ENCODE measurements at places on chromosomes 1 and 21.

GRCh38 chr1:162305969-162306368, 70.7 kb downstream of the SPATA46 start:
- DNase-seq: no peak

- no peak for DNase-seq
Measured at GRCh38 chr1:211638246-211638645, 37.2 kb downstream of the NEK2 start.

DNA sequence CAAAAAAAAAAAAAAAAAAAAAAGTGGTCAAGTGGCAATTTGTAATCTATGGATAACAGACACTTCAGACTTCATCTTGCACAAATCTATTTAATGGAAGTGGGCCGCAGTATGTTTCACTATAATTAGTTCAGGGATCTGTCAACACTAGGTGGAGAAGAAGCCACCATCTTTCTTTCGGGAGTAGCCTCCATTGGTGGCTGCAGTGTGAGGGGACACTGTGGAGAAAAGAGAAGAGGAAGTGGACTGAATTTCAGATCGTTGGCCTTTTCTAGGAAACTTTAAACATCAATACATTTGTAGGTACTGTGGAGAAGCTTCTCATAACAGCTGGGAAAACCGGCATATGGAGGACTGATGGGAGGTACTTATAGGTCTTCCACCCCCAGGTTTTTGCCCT, 8.0 kb upstream of the ELAPOR1 start:
- DNase-seq: no peak

DNA sequence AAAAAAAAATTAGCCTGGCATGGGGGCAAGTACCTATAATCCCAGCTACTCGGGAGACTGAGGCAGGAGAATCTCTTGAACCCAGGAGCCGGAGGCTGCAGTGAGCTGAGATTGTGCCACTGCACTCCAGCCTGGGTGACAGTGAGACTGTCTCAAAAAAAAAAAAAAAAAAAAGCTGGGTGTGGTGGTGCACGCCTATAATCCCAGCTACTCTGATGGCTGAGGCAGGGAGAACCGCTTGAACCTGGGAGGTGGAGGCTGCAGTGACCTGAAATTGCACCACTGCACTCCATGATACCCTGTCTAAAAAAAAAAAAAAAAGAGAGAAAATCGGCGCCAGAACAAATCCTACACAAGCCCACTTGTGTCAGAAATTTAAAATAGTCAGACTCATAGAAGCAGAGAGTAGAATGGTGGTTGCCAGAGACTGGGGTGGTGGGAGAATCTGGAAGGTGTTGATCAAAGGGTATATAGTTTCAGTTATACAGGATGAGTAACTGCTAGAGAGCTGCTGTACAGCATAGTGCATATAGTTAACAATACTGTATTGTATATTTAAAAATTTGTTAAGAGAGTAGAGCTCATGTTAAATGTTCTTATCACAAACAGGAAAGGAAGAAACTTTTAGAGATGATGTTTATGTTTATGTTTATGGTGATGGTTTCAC, 9.6 kb downstream of the DIP2A start:
- no peak for DNase-seq

DNA sequence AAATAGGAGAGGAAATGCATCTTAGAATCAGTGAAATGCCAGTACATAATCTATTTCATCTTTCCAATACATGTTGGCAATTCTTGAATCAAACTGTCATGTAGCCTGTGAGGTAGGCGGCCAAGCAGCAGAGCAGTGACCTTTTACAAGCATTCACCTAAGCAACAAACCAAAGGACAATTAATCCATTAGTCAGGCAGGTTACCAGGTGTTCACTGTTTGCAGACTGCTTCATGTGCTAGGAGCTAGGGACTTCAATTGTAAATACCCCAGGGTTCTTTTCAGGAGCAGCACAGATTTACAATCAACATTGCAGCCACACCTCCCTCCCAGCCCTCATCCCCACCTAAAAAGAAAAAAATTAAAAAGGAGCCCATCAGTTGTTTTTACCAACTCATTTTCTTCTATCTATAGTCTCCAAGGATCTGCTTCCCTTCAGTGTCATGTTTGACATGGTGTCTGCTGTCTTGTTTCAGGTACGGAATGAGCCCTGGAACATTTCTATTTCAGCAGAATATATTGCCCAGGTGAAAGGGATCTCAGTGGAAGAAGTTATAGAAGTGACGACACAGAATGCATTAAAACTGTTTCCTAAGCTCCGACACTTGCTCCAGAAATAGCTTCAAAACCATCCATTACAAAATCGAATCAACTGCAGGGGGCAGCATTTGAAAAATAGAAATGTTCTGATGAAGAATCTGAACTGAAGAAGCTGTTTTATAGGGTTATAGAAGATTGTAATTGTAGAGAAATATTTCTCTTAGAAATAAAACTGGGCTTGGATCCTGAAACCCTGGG, 23.0 kb downstream of the TATDN3 start:
- peak; percentile 56 for DNase-seq

DNA sequence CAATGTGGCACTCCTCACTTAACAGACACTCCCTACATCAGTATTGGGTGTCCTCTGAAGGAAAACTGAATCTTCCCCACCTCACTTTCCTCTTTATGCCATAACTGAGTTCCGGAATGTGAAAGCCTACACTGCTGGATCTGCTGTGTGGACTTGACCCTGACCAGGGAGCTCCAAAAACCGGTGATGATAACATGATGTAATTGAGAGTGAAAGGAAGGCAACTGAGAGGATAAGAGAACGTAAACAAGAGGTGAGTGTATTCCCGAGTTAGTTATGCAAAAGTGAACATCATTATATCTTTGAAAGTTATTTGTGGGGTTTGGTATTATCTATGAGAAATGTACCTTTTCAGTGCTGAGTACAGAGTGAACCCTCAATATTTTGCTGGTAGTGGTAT, 1794.8 kb downstream of the MRPL39 start:
- no peak for DNase-seq

DNA sequence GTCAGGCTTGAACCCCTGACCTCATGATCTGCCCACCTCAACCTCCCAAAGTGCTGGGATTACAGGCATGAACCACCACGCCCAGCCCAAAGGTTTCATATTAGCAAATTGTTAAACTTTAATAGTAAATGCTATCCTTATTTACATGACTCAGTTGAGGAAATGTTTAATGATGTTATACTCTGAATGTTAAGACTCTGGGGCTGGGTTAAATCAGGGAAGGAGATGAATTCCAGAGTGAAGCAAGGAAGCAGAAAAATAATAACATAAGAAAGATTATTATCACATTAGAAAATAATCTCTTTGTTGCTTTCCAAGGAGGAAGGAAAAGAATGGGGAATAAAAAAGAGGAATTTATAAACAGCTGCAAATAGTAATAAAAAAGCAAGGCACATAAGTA, 105.3 kb downstream of the PTGS2 start:
- DNase-seq: no peak

- DNase-seq: no peak
Measured at GRCh38 chr1:210332719-210333398, 4.2 kb downstream of the HHAT start.

- no peak for DNase-seq
Measured at GRCh38 chr21:21019681-21020080, 21.5 kb downstream of the NCAM2 start.

GRCh38 chr1:233394860-233395717, 67.6 kb downstream of the MAP3K21 start:
- DNase-seq: peak; percentile 80

DNA sequence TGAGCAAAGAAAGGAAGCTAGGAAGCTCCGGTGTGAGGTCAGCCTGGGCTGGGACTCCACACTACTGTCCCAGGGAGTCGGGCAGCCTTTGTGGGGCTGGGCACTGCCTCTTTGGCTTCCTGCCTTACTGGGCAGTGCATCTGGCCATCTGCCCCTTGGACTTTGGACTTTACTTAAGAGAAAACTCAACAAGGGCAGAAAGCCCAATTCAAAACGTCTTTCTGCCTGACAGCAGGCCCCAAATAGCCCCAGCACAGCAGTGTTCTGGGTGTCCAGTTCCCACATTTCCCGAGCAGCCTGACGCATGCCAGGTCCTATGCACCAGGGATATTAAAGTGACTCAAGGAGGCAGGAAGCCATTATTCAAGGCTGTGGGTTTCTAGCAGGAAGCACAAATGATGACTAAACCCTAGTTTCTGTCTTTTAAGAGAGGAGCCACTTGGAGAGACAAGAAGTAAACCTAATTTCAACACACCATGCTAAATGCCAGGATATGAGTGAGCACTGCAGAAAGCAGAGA, 37.9 kb upstream of the EDEM3 start:
- DNase-seq: peak; percentile 78

DNA sequence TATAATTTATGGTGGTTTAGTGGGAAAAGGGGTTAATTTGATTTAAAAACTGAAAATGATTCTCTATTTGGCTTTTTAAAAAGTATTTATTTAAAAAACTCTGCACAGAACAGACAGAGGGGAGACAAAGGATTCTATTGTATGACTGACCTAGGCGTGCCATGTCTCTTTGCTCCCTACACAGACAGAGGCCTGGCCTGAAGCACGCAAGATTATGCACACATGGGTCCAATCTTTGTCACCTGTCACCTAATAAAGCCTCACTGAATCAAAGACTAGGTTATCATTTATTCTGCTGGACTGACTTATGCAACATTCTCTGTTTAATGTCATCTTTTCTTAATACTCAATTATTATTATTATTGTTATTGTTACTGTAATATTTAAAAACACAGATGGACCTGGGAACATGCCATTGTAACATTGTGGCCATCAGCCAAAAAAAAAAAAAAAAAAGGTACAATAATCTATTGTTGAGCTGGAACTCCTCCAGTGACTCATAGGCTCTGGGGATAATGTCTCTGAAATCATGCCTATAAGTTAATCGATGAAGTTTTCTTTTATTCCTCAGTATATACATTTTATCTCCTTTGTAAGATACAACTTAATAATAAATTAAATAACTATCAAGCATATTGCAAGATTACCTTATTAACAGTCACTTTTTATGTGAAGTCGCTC, 112.1 kb downstream of the RUNX1 start:
- DNase-seq: peak; percentile 44

DNA sequence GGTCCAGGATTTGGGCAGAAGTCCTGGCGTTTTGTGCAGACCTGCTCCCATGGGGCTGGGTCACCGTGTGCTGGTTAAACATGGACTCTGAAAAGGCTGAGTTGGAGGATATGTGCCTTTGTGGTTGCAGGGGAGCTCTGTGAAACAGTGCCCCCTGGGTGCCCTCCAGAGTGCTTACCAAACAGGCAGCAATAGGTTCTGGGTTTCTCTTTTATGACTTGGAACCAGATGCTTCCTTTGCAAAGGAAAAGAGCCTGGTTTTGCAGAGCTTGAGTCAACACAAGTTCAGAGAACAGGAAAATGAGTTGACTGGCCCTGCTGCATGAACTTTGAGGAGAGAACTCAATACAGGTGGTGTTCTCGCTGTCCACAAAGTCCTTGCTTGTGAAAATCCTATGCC, 288.9 kb downstream of the TM2D1 start:
- peak; percentile 63 for DNase-seq

GRCh38 chr1:51453010-51453409, 66.1 kb downstream of the EPS15 start:
- no peak for DNase-seq

- DNase-seq: peak; percentile 52
Measured at GRCh38 chr1:202710070-202711045, at the start of gene SYT2. Gene SYT2 (minus strand): TSS chr1:202710454. CDS start chr1:202605772, 104,682 bp downstream.

DNA sequence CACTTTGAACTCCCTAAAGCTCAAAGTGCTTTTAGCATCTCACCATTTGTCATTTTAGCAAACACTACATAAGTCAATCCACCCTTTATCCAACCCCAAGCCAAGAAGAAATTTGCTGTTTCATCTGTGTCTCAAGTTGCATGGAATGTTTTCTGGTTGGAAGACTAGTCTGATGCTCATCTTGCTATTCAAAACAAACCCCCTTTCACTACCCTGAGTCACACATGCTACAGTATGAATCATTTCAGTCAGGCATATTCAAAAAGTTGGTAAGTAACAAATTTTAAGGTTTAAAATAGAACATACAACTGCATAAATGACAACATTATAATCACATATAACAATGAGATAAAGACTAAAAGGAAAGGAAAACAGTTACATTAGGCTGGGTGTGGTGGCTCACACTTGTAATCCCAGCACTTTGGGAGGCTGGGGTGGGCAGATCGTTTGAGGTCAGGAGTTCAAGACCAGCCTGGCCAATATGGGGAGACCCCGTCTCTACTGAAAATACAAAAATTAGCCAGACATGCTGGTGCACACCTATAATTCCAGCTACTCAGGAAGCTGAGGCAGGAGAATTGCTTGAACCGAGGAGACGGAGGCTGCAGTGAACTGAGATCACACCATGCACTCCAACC, 38.7 kb downstream of the DSTYK start:
- DNase-seq: no peak

DNA sequence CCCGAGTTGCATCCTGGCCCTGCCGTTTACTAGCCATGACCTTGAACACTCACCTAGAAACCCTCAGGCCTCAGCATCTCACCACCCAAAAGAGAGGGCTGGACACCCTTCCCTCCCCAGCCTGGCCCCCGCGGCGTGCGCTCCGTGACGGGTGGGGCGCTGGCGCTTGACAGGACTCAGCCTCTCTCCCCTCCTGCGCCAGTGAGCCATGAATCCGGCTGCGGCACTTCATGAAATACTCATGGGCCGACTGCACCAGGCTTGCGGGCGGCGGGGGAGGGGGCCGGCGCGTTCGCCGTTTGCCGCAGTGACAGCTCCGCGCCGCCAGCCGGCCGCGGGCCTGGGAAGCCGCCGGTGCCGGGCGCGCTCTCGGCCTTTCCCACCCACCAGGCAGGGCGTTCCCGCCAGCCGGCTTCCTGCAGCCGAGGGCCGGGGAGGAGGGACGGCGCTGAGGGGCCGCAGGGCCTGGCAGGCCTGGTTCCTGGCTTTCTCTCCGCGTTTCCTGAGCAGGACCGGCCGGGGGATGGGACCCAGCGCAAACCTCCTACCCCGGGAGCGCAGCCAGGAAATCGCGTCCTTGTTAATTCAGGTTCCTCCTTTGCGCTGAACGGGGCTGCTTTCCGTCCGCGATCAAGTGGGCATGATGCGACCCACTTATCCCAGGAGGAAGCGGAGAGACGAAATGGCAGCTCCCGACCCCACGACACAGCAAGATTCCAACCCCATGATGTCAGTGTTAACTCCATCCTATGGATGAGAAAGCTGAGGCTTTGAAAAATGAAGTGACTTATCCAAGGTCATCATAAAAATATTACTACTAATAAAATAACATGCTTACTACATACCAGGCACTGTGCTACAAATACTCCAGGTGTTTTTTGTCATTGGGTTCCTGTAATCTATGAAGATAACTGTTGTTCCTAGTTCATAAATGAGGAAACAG, 9.1 kb upstream of the LUZP1 start:
- DNase-seq: peak; percentile 81

- DNase-seq: no peak
Measured at GRCh38 chr1:93042187-93043056, 36.7 kb upstream of the MTF2 start.

GRCh38 chr21:26388731-26389231, 184.3 kb downstream of the CYYR1 start:
- DNase-seq: no peak

DNA sequence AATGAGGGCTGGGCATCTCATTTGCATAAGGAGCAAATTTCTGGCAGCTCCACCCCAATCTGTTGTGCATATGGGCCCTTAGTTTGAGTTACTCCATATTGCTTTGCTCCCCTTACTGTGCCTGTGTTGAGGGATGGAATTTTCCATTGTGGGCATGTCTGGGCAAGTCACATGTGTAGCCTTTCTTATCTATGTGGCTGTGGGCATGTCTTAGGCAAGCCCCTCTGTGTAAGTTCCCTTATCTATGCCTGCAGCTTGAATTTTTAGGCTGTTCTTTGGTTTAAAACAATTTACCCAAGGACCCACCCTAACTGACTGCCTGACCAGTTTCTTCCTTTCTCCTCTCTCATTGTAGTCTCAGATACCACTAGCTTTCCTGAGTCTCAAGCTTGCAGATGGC, 405.7 kb upstream of the NCAM2 start:
- DNase-seq: peak; percentile 84
